ENCODE measurements at places on chromosomes 1 and 21.

DNA sequence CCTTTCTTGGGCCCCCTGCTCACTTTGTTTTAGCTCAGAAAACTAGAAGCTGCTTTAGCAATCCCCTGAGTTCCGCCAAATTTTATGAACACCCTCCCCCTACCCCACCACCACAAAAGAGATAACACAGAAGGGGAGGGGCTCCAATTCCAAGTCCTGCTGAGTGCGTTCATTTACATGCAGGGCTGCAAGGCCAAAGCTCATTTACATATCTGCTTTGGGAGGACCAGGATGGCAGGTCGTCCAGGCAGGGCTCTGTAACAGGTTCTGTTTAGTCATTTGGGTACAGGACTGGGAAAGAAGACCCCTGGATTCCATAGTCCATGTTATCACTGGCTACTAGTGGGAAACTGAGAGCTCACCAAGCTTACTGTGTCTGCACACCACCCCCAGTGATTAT is 35.9 kb upstream of the KIF21B start:
- DNase-seq = no peak

GRCh38 chr1:79259390-79260336 is 253.1 kb upstream of the ADGRL4 start:
- no peak for DNase-seq

DNA sequence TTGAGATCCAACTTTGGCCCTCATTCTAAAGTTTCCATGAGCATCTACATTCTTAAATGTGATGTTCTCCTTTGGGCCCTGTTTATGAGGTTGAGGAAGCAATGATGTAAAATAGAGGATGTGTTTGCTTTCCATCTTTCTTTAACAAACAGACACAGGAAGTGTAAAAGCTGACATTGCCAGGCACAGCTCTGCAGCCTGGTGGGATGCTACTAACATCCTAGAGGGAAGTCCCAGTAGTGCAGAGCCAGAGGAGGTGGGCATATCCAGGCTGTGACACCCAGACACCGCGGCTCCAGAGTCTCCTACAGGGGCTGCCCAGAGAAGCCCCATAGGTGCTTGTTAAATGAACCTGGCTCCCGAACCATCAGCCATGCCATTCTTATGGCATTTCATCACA is 16.2 kb downstream of the OLFML2B start:
- no peak for DNase-seq

- DNase-seq = no peak
These were observed 39.5 kb upstream of the ST6GALNAC3 start for GRCh38 chr1:76035053-76035452.

GRCh38 chr1:3708791-3709190 is 43.5 kb upstream of the CCDC27 start:
- no peak for DNase-seq

GRCh38 chr1:150895618-150896017 is 8.7 kb downstream of the CTXND2 start:
- DNase-seq = no peak
